COR-L47 (cell line): ENCODE measurements at places on chromosomes 5 and 9.

GRCh38 chr5:142930395-142931110 is 160.4 kb downstream of the ARHGAP26 start:
- no peak for DNase-seq

DNA sequence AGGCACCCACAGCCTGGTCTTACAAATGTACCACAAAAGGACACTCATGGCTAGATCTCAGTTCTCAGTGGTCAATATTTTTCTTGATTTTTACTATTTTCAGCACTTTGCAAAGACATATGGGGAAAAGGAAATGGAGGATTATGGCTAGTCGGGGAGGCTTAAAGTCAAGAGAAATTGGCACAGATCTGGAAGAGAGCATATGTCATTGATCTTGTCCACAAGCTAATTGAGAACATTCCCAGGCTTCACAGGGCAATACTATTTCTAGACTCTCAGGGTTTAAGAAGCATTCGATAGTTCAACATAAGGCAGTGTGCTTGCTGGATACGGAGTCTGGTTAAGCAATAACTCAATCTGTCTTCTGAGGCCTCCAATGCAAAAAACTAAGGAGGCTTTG is 285.8 kb downstream of the ZNF608 start:
- DNase-seq, result no peak

- DNase-seq, result no peak
These were observed 84.2 kb downstream of the MUSK start for GRCh38 chr9:110752766-110753165.

GRCh38 chr9:129225490-129225778 is 47.4 kb upstream of the IER5L start:
- DNase-seq, result no peak

DNA sequence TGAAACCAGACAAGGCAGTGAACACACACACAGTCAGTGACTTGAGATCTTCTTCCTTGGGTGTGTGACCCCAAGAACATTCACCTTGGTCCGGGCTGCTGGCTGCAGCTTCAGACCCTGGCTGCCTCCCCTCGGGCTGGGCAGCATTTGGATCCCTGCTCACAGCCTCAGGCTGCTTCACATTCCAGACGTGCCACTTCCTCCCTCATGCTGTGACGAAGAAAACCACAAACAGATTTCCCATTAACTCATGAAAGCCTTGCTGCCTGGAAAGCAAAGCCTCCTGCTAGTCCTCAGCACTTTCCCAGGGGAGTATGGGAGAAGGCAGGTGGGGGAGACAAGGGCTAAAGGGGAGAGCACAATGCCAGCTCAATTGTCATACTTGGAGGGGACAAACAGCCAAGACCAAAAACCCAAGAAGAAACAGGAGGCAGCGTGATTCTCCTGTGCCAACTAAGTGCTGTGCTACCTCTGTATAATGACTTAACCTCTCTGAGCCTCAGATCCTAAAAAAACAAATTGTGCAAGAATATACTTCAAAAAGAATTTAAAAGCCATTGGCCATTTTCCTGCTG is 594.6 kb upstream of the BRINP1 start:
- no peak for DNase-seq

GRCh38 chr5:14235872-14236271 is 92.7 kb downstream of the TRIO start:
- DNase-seq, result no peak

DNA sequence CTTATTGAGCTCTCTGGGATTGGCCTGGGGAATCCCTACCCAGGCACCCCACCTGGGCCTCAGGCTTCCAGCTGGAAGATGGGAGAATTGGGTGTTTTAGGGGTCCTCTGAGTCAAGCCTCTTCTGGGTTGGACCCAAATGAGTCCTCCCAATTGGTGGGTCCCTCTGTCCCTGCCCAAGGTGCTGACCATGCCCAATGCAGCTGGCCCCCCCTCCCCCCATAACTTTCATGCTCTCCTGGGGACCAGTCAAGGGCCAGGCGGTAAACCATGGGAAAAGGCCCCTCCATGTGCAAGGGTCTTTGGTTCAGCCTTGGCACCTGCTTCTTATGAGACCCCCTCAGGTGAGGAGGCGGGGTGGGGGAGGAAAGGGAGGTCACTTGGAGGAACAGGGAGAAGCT is 3.4 kb upstream of the PSD2 start:
- DNase-seq, result no peak

DNA sequence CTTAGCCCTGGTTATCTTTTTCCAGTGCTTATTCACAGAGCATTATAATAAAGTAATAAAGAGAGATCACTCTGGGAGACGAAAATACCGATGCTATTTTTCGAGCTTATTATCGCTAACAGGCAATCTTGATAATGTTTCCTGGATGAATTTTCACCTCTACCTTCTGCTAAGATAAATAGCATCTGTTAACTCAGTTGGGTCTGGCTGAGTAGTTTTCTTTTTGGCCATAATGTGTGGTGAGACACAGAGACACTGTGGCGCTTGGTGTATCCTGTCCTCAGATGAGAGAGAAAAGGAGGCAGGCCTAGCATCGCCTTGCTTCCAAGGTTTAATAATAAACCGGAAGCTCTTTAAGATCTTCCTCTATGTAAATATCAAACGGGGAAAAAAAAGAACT is 46.2 kb upstream of the CDH12 start:
- DNase-seq, result no peak
